T-helper 1 cell (primary cell): ENCODE measurements at places on chromosomes 5 and 9.
A peak's percentile ranks its signal among the peaks of the same experiment; 100 is the strongest.

DNA sequence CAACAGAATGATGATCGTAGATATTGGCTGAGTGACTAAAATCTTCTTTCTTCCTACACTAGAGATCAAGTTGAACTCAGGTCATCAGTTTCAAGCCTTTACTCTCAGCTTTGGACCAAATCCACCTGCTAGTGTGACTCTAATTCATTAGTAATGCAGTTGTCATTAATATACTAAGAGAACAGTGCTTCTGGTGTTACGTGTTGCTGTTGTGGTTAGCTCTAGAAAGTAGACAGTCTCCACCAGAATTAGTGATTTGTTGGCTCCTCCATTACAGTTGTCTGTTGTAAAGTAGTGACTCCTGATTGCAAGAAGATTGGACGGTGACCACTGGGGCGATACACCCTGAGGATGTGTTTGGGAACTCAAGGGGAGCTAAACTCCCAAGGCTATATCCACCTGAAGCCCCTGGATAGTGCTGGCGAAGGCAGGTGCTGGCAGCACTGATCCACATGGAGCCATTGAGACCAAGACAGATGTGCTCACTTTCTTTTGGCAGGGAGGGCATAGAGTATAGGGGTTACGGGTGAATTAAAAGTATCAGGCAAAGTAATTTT lies 3.1 kb downstream of the CAMK4 start:
- DNase-seq = no peak

GRCh38 chr5:102523541-102524175 lies 24.9 kb upstream of the SLCO6A1 start:
- DNase-seq = no peak

DNA sequence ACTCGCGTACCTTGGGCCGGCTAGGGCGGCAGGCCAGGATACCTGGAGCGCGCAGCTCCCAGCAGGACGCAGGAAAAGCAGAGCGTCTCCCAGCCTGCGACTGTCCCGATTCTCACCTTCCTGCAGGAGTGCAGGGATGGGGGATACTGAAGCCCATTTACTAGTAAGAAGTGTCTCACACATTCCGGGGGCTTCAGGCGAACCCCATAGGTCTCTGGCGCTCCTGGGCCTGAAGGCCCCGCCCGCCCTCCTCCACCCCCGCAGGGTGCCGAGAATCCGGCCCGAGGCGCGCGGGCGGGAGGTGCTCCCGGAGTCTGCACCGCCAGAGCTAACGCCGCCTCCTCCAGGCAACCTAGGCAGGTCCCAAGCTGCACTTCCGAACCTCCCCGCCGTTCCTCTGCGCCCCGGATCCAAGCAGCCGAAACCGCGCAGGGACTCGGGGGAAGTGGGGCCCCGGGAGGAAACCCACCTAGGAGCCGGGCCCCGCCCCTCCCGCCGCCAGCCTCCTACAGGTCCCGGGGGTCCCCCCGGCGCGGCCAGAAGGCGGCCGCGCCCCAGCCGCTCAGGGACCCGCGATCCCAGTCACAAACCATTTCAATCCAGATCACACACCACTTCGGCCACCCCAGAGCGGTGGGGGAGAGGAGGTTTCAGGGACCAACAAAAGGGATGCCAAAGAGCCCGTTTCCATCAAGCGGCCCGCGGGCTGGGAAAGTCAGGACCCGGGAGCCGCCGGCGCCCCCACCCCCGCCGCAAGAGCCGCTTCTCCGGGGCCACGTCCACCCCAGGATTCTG lies 1.2 kb downstream of the ROR2 start:
- peak; percentile 9 for DNase-seq

- no peak for DNase-seq
Measured at GRCh38 chr5:1763960-1764605, 35.6 kb downstream of the MRPL36 start.

DNA sequence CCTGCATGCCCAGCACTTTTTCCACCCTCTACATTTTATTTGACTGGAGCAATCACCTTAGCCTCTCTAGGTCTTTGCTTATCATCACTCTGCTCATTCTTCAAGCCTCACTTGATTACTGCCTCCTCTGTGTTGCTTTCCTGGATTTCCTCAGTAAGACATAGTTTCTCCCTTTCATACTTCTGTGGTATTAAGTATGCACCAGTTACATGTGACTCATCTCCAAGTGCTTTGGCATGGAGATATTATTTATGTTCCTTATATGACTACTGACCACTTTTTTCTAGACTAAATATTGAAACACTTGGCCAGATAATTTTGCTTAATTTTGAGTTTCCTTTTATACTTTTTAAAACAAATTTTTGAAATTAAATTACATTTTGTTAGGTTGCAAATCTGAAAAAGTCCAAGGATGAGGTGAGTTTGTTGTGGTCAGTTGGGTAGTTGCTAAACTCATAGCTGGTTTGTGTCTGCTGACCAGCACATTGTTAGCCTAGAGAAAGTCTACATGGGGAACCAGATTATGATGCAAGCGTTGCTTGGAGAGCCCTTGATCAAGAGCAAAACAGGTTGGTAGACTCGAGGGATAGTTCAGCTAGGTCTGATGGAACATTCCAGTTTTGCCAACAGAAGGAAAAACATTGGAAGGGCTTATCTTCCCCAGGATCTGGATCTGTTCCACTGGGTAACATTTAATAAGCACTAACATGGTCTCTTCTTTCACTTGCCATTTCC lies 140.2 kb downstream of the TMC1 start:
- no peak for DNase-seq

GRCh38 chr5:2181557-2181956 lies 298.8 kb upstream of the IRX4 start:
- no peak for DNase-seq

GRCh38 chr9:109717342-109717741 lies 62.7 kb upstream of the PALM2AKAP2 start:
- no peak for DNase-seq

GRCh38 chr9:4309806-4310205 lies 9.9 kb upstream of the GLIS3 start:
- no peak for DNase-seq

- DNase-seq = no peak
Measured at GRCh38 chr9:1460143-1460769, 410.1 kb downstream of the DMRT2 start.

GRCh38 chr9:18822850-18823249 lies 210.2 kb downstream of the SAXO1 start:
- DNase-seq = no peak

GRCh38 chr5:74332682-74333081 lies 307.8 kb downstream of the ENC1 start:
- no peak for DNase-seq

DNA sequence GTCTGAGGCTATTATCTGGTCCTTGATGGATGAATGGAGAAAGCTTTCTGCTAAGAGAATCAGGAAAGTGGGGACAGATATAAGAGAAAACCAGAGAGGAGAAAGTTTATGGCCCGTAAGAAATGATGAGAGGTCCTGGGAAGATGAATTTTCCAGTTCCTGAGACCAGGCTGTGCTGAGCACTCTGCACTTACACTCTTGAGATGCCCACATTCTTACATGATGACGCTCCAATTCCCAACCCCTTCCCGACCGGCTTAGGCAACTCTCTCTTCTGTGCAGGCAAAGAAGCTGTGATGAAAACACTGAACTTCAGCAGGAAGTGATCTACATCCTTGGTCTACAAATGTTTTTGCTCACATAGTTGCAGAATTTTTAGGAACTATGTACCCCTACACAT lies 417.0 kb downstream of the ARHGEF28 start:
- DNase-seq = no peak

- DNase-seq = no peak
Measured at GRCh38 chr9:92660266-92660665, 9.7 kb downstream of the IPPK start.

- no peak for DNase-seq
Measured at GRCh38 chr9:8651846-8652215, 852.3 kb upstream of the DMAC1 start.

- no peak for DNase-seq
Measured at GRCh38 chr5:146463446-146463845, 16.3 kb downstream of the TCERG1 start.

DNA sequence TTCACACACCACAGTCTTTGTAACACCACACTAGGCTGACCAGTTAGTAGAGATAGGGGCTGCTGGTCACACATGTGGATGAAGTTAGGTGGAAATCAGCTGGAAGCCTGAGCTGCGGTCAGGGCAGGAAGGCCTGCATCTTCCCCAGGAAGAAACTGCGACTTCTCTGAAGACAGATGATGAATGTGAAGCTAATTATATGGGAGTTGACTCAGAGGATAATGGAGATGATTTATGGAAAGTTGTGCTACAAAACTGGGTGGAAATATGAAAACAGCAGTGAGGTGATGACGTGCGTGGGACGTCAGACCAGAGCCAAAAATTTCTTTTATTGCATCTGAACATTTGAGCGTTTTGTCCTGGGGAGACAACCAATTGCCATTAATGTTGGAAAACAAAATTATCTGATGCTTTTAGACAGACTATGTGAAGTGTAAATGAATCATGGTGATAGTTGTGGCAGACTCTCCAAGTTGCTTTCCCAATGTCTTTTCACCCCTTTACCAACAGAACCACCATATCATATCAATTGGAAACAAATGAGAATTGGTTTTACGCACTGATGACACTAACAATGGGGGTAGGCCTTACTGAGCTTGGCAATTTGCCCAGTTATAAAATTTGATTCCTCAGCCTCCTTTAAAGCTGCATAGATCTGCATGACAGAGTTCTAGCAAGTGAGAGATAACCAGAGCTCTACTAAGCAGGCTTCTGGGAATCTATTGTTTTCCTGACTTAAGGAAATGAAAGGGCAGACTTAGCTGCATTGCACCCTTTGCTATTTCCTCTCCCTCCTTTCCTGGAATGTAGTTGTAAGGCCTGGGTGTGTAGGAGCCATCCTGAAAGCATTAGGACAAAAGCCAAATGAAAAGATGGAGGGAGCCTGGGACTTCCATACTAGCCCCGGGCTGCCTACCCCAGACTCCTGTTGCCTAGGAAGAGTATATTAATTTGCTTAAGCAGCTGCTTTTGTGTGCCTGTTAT lies 84.0 kb downstream of the RAB3C start:
- no peak for DNase-seq
